ENCODE measurements at places on chromosomes 6 and 20.
A peak's percentile ranks its signal among the peaks of the same experiment; 100 is the strongest.

GRCh38 chr20:31962761-31963160, 5.2 kb upstream of the XKR7 start:
- DNase-seq: no peak

- DNase-seq: no peak
Observed at GRCh38 chr20:43539975-43540672, 18.7 kb upstream of the SGK2 start.

- DNase-seq: no peak
Observed at GRCh38 chr20:21508230-21509078, 5.4 kb downstream of the NKX2-2 start.

DNA sequence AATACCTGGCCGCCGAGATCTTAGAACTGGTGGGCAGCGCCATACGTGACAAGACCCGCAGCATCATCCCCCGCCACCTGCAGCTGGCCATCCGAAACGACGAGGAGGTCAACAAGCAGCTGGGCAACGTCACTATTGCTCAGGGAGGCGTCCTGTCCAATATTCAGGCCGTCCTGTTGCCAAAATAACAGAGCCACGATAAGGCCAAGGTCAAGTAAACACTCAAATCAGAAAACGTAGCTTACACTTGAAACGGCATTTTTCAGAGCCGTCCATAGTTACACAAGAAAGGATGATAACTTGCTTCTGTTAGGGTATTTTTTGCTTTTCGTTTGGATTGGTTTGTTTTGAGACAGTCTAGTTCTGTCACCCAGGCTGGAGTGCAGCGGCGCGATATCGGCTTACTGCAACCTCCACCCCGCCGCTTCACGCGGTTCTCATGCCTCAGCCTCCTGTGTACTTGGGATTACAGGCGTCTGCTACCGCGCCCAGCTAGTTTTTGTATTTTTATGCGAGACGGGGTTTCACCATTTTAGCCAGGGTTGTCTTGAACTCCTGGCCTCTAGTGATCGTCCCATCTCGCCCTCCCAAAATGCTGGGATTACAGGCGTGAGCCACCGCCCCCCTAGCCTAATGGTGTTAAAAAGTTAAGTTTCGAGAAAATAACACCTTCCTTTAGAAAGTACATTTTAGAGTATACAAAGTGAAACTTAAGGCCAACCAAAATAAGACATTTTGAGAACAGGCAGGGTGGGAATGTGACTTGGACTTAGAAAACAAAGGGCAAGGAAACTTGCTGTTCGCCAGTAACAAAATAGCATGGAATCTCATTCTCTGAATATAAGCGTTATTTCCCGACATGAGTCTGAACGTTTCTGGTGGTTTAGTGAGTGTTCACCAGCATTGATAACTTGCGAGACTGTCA, 42.8 kb upstream of the HFE start:
- no peak for DNase-seq

DNA sequence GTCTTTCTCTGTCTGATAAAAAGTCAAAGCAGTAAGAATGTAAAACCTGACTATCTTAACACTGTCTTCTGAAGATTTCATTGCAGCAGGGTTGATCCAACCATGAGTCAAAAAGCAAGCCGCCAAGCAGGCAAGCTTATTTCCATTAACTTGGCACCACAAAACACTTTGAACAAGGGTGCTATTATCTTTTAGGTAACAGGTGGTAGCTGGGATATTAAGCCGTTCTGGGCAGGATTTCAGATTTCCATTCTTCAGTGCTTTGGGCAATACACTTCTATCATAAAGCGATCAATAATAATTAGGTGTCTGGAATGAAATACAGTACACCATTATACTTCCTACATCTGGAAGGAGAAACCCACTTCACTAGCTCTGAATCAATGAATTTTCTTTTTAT, 181.9 kb downstream of the TBC1D7 start:
- no peak for DNase-seq

- no peak for DNase-seq
Observed at GRCh38 chr6:14476793-14477531, 359.4 kb downstream of the CD83 start.

DNA sequence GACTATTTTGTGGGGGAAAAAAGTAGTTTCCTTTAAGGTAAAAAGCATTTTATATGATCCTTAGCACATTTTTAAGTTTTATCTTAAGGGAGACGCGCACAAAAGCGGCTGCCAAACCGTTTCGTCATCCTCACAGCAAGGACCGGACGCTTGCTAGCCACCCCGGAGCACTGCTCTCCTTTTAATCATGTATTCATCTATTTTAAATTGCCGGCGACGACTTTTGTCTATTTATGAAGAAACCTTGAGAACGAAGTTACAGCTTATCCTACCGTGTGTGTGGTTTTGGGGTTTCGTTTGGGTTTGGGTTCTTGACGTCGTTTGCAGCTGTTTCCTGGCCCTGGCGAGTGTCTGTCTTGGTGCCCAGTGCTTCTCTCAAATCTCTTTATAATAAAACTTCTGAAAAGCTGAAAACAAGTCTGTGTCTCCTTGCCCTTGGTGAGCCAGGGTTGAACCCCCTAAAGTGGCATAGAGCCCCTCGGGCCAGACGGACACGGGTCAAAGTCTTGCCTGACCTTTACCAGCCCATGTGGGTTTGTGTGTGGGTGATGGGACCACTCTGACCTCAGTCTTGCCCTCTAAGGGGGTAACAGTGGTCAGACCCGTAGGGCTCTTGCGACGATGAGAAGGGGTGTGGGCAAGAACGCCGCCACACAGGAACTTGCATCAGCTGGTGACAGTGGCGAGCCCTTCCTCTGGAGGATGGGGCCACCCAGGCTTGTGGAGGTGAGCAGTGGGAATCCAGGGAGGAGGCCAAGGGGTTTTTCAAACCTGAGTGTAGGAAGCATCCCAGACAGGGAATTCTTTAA, 117.6 kb downstream of the JPH2 start:
- DNase-seq: no peak

GRCh38 chr6:17881085-17881858, 106.2 kb downstream of the KIF13A start:
- DNase-seq: no peak

DNA sequence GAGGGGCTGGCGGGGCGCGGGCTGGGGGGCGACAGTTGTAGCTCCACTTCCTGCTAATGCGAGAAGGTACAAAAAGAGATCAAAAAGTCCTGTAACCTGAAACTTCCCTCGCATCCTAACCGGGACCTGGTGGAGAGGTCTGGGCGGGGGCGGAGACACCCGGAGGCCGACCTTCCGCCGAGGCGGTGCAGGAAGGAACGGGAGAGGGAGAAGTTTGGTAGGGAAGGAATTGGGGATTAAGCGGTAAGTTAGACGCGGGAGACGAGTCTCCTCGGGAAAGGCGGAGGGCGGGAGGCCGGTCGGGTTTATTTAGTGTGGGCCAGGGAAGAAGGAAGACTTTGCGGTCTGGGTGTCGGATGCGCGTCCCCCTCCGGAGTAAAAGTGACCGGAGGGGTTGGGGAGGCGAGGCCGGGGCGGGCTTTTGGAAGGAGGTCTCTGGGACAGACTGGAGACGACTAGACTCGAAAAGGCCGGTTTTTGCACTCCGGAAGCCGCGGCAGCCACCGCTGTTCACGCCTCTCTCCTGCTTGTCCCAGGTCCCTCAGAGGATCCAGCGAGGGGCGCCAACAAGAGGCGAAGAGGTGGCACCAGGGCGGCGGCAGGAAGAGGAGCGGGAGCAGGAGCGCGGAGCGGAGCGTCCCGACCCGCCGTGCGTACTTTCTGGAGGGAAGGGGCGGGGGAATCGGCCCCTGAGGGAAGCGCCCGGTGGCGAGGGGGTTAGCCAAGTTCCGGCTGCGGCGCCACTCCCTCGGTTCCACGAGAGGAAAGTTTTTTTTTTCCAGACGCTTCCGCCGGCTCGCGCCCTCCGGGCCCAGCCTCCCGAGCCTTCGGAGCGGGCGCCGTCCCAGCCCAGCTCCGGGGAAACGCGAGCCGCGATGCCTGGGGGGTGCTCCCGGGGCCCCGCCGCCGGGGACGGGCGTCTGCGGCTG, 734 bp downstream of the TPBG start:
- DNase-seq: peak; percentile 8

DNA sequence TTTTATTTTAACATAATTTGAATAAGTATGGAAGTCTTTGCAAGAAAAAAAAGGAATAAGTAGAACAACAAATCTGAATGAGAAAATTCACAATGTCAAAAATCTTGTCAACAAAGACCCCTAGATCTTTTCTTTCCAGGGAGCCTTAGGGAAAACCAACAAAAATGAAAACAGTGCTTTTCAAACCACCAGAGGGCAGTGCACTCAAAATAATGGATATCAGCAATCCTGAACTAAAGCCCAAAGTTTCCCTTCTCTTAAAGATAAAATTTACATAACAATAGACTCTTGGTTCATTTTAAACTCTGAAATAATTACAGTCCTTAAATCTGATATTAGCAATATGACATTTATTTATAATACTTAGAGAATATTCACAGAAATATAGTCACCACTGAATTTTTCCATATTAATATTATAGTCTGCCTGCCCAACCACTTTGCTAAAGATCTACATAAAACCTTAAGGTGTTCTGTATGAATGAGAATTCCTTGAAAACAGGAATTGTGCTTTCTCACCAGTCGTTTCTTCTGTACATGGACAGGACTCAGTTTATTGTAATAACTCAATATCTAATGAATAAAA, 105.3 kb upstream of the BMP5 start:
- DNase-seq: peak; percentile 2

GRCh38 chr20:57544838-57545564, 15.9 kb upstream of the PCK1 start:
- no peak for DNase-seq

- DNase-seq: no peak
Observed at GRCh38 chr6:82283771-82284410, 36.3 kb upstream of the IBTK start.

GRCh38 chr6:125798734-125799508, 8.2 kb downstream of the NCOA7 start:
- DNase-seq: peak; percentile 71

DNA sequence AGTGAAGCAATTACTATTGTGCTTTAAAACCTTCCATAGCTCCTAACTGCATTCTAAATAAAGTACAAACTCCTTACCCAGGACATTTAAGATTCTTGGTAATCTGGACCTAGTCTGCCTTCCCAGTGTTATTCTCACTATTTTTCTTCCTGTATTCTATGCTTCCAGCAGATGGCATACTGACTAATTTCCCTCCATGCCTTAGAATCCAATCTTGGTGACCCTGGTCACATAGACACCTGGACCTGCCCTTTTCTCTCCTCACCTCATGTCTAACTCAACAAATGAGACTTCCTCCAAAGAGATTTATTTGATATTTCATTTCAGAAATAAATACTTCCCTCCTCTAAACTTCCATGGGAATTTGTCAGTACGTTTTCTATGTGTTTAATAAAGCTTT, 25.8 kb downstream of the ROS1 start:
- no peak for DNase-seq

DNA sequence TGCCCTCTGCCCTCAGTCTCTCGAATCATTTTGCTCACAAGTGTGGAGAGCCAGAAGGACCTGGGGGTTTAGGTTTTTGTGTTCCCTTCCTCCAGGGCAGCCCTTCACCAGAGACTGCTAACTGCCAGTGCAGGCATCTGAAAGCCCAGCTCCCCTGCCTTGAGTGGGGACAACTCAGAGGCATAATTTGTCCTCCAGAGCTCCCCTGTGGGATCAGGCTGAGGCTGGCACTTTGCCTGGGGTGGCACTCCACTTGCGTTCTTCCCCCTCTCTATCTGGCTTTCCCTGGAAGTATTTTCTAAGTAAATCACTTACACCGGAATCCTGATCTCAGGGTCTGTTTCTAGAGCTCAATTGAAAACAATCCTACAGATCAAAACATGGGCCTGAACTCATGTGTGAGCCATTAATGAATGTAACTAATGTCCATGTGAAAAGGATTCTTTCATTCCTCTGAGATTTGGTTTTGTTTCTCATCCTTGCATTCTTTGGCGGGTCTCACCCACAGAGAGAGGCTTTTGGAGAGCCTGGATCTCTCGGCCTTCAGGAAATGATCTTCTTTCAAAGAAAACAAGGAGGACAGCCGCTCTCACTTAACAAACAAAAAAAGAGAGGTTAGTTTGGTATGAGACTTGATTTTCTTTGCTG, 125.7 kb upstream of the RIPOR2 start:
- DNase-seq: no peak

DNA sequence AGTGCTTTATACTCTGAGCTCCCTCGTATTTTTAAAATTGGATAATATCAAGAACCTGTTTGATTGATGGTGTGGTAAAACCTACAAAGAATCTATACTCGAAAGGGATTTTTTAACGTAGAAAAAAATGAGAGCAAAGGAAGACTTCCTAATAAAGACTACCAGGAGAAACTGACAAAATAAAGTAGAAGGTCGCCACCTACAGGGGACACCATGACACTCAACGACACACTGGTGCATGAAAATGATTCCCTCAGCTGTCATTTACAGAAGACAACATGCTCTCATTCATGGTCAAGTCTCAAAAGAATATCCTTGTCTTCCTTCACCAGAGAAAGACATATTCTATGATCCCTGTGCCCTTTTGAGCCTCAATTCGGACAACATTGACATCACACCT, 10.1 kb upstream of the NHSL1 start:
- DNase-seq: peak; percentile 12

- DNase-seq: no peak
Observed at GRCh38 chr6:16749516-16750485, 11.5 kb downstream of the ATXN1 start.

- no peak for DNase-seq
Observed at GRCh38 chr6:125365230-125365629, 63.5 kb upstream of the HDDC2 start.

DNA sequence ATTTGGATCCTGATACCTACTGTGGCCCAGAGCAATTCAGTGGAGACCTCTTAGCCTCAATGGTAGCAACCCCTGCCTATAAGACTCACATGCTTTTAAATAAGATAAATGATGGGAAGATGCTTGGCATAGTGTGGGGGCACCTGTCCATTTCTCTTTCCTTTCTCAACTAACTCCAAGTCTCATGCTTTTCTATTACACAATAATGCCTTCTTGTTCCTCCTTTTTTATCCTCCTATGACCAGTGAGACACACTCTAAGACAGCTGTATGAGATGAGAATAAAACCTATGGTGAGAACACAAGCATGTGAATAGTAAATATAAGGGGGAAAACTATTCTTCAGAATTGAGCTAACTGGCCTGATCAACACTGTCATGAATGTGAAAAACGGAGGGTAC, 147.0 kb upstream of the STXBP5 start:
- no peak for DNase-seq

DNA sequence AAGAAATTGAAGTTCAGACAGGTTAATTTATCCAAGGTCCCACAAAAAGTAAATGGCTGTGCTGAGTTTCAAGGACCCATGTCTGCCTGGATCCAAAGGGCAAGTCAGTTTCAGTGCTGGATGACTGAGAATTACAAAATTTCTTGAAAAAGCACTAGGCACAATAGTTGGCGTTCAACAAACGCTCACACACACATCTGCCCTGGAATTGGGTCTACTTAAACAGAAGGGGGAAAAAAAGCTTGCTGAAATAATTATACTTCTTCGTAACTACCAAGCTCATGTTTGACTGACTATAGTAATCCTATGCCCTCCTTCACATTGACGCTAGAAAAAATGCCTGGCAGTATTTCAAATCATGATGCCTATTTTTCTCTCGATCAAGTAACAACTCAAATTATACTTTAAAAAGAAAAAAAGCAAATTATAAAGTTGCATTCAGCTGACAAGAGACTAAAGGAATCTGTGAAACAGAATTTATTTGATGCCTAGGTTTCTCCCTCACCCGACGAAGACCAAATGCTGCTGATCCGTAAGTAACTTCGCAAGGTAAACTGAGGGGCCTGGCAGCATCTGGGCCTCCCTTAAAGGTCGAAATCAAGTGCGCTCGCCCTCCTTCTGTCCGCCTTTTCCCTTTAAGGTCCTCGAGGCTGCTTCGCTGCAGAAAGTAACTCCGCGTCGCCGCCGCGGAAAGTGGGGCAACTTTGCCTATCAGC, 650 bp upstream of the CD2AP start:
- DNase-seq: no peak
